ENCODE measurements at places on chromosomes 2 and 18.

- no peak for DNase-seq
These were observed 18.4 kb downstream of the KCNG2 start for GRCh38 chr18:79816092-79816491.

GRCh38 chr2:178074123-178075005 is 1.8 kb upstream of the PDE11A start:
- no peak for DNase-seq

DNA sequence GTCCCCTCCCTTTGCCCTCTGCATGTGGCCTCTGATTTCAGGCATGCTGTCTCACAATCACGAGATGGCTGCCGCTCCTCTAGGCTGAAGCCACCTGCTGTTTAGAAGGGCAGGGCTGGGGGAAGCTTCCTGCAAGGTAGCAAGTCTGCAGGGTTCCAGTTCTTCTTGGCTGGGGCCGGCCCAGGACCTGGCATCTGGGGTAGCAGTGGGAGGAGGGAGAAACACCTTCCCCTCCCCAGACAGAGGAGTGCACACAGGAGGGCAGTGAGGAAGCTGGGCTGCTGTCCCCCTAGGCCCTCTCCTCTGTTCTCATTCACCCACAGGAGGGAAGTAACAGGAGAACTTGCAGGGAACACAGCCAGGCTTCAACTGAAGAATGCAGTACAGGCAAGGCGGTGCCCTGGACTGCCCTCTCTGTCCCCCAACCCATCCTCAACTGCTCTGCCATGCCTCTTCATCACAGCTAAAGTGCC is 345.9 kb upstream of the HS6ST1 start:
- no peak for DNase-seq

- no peak for DNase-seq
These were observed 637.2 kb downstream of the DCDC2C start for GRCh38 chr2:4340536-4340935.

DNA sequence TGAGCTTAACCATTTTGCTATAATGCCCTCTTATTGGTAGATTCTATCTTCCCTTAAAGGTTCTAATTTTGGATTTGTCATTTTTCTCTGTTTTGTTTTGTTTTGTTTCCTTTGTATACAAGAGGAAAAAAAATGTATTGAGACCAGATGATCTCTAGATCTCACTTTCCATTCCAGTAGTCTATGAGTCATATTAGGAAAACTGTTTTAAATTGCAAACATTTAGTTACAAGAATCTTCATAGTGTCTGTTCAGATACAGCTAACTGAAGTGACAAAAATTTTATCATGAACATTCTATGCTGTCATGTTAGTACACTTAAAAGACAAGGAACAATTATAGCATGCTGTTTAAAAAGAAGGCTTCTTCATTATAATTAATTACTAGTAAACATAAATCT is 322.8 kb downstream of the LRRTM4 start:
- DNase-seq = no peak

- DNase-seq = no peak
These were observed 1132.4 kb upstream of the CDH2 start for GRCh38 chr18:29309366-29309765.

GRCh38 chr18:9762526-9762925 is 54.4 kb downstream of the RAB31 start:
- DNase-seq = peak; percentile 100
